ENCODE measurements at places on chromosomes 7 and 10.

DNA sequence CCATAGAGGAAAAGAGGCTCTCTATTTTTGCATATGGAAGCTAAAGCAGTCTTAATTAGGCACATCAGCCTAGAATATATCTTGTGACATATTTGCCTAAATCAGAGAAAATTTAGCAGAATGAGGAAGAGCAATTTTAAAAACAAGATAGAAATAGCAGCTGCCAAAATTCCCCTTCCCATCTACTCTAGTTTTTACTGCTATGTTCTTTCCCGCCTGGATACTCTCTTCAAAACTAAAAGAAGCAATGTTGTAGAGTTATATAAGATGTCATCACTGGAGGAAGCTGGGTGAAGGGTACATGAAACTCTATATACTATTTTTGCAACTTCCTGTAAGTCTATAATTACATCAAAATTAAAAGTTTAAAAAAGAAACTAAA is 87.0 kb downstream of the ARMH3 start:
- DNase-seq, result no peak

- DNase-seq, result no peak
Measured at GRCh38 chr10:78584681-78585080, 484.1 kb upstream of the ZMIZ1 start.

DNA sequence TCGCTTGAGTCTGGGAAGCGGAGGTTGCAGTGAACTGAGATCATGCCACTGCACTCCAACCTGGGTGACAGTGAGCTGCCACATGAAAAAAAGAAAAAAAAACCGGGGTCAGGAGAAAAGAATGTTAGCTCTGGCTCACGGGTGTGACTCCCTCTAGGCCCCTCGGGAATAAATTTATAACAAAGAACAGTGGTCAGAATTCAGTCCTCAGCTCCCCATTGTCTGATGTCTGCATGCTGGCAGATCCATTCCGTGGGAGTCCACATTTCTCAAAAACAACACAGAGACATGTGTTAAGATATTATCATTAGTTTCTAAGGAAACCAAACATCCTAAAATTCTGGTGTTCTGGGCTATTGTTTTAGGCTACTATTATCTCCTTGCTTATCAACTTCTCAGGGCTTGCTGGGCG is 90.6 kb downstream of the MARCHF5 start:
- DNase-seq, result no peak

- no peak for DNase-seq
Measured at GRCh38 chr10:93742633-93743349, 14.9 kb upstream of the LGI1 start.

DNA sequence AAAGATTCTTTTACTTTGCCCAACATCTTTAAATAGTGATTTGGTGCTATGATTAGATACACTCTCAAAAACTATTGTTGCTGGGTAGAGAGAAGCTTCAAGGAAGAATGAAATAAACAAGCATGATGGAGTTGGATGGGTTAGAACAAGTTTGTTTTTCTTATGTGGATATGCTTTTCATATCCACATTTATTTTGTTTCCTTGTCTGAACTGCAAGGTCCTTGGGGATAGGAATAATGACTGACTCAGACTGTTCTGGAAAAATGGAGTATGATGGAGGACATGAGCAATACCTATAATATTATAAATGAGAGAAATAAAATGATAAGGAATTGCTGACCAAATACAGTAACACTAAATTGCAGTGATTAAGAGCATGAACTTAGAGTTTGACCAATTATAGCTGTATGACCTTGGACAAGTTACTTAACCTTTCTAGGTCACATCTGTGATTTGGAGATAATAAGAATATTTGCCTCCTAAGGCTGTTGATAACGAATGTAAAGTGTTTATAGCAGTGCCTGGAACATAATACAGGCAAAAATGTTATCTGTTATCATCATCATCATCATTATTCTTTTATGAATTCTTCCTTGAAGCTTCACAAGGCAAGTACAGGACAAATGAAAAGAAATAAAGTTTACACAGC is 847.5 kb downstream of the LRMDA start:
- DNase-seq, result no peak

- no peak for DNase-seq
Measured at GRCh38 chr10:43134126-43134905, 3.9 kb upstream of the CSGALNACT2 start.

- no peak for DNase-seq
Measured at GRCh38 chr7:120862987-120863590, 5.1 kb upstream of the TSPAN12 start.
